ENCODE measurements at places on chromosomes 5 and 9. TPM values are rescaled to one million over a fixed set of nuclear protein-coding genes. Genes with fewer than 3 reads are reported as not detected.

PCDHA12 gene
- total RNA-seq = not detected

GPX8 gene
- not detected for total RNA-seq

DNA sequence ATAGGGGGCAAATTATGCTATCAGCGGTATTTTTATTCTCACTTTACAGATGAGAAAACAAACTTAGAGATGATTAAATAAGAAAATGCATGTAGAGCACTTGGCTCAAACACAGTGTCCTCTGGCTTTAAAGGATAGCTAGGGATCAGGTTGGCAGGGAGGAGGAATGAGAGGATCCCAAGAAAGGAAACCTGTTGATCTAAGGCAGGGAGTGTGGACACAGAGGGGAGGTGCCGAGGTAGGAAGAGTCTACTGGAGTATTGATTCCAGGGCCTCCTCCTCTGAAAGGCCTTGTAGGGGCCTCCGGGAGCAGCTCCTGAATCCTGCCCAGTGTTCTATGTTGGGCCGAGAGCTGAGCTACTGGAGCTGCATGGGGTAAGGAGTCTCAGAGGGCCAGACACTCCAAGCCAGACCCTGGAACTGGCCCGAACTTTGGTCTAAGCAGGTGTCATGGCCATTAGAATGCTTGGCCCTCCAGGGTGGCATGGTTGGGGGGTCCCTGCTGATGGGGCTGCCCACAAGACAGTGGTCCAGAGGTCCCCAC is 30.4 kb upstream of the TCF7 start:
- DNase-seq = no peak

DNA sequence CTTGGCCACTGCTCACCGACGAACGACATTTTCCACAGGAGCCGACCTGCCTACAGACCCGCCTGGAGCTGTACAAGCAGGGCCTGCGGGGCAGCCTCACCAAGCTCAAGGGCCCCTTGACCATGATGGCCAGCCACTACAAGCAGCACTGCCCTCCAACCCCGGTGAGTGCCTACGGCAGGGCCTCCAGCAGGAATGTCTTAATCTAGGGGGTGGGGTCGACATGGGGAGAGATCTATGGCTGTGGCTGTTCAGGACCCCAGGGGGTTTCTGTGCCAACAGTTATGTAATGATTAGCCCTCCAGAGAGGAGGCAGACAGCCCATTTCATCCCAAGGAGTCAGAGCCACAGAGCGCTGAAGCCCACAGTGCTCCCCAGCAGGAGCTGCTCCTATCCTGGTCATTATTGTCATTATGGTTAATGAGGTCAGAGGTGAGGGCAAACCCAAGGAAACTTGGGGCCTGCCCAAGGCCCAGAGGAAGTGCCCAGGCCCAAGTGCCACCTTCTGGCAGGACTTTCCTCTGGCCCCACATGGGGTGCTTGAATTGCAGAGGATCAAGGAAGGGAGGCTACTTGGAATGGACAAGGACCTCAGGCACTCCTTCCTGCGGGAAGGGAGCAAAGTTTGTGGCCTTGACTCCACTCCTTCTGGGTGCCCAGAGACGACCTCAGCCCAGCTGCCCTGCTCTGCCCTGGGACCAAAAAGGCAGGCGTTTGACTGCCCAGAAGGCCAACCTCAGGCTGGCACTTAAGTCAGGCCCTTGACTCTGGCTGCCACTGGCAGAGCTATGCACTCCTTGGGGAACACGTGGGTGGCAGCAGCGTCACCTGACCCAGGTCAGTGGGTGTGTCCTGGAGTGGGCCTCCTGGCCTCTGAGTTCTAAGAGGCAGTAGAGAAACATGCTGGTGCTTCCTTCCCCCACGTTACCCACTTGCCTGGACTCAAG is 1.5 kb downstream of the CSF2 start:
- peak; percentile 22 for DNase-seq

DNA sequence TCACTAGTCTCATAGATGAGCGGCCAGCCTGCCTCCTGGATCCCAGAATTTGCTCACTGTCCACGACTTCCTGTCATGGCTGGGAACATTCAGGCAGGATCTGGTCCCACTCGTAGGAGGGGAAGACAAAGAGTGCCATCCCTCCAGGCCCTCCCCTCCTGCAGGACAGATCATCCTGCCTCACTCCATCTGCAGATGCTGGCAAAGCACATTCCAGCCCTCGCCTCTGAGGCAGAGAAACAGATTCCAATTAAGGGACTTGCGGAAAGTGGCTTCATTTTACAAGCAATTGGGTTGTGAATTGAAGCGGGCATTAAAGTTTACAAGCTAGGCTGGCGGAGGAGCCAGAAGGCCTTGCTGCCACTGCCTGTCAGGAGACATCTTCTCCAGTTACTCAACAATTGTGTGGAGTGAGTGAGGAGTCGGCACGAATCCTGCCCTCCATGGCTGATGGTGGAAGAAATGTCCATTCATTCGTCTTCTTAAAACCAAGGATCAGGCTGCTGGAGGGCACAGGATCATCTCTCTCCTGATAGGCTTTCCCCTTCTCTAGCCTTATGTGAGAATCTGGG is 41.8 kb upstream of the KCNMB1 start:
- no peak for DNase-seq

DNA sequence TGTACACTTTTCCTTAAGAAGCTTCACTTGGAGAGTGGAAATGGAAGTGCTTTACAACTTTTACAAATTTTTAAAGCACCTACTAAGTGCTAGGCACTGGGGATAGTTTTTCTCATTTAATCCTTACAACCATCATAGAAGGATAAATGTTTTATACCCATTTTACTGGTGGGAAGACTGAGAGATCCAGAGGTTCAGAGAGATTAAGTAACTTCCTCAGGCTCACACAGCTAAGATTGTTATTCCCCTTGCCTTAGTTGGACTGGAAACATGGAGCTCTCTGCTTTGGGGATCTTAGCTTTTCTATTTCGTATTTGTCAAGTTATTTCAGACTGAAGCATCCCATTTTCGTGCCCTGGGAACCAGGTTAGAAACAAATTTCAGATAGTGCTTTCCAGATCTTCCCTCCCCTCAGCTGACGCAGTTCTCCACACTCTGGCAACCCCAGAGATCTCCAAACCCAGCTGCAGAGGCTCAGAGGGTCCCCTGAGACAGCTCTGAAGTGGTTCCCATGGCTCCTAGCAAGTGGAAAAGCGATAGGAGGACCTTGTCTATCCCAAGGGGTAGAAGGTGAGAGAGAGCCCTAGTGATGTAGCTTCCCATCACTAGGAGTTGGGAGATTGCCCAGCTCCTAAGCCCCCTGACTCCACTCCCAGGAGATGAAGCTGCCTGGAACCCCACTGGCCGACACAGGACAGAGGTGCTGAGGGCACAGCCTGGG is 16.2 kb upstream of the GABBR2 start:
- DNase-seq = no peak

Measured in activated T-helper 1 cell treated with anti-CD3 and anti-CD28 coated beads, Interleukin-12 subunit alpha, Interleukin-12 subunit beta, Interleukin-2, Interleukin-4 antibody, amounts not matched to agents 30 ng/mL and 10 ng/mL and 1 ng/mL, durations not matched to agents 14 hours and 24 hours and 36 hours (primary cell).